HAP-1 (cell line): ENCODE measurements at places on chromosomes 2 and 18.
A peak's percentile ranks its signal among the peaks of the same experiment; 100 is the strongest.

- no peak for DNase-seq
These were observed 17.6 kb downstream of the TTC32 start for GRCh38 chr2:19883971-19884720.

GRCh38 chr18:26978812-26979341 is 113.4 kb upstream of the AQP4 start:
- DNase-seq = no peak

DNA sequence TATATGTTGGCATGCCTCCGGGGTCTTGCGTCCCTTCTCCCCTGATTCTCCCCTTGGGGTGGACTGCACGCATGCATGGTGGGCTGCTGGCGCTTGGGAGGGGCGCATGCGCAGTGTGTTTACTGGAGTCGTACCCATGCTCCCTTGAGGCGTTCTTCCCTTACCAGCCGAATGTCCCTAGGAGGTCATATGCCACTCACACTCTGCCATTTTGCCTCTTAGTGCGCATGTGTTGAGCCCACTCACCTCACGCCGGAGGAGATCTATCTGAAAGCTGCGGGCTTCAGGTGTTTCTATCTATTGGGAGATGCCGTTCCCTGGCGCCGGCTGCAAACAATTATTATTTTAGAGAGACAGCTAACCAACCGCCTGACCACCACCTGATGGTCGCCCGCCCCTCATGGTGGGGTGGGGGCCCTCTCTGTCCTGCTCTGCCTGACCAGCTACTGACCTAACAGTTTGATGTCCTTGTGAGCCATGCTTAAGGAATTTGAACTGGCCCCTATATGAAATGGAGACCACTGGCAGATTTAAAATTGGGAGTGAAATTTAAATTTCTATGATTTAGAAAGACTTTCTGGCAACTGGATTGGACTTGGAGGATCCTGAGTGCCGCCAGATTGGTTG is 179.6 kb downstream of the RNF144A start:
- no peak for DNase-seq

GRCh38 chr2:37324786-37325624 is at the start of gene PRKD3:
PRKD3 (minus strand) TSS chr2:37324833; CDS start chr2:37316524, 8,309 bp downstream.
- peak; percentile 65 for DNase-seq

GRCh38 chr2:151228847-151229512 is 32.7 kb downstream of the RBM43 start:
- DNase-seq = no peak

DNA sequence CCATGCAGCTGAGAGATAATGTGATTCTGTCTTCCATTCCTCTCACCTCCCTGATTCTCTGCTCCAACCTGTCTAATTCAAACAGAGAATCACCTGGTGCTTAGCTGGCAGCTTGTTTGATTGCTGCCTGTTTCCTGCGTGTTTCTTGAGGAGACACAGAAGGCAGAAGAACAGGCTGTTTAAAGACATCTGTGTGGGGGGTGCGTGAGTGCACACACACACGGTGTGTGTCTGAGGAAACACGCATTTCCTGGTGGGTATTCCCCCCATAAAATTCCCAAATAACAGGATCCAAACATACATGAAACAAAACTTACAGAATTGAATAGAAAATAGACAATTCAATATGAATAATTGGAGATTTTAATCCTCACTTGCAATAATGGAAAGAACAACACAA is 29.3 kb upstream of the CRIM1 start:
- DNase-seq = no peak

DNA sequence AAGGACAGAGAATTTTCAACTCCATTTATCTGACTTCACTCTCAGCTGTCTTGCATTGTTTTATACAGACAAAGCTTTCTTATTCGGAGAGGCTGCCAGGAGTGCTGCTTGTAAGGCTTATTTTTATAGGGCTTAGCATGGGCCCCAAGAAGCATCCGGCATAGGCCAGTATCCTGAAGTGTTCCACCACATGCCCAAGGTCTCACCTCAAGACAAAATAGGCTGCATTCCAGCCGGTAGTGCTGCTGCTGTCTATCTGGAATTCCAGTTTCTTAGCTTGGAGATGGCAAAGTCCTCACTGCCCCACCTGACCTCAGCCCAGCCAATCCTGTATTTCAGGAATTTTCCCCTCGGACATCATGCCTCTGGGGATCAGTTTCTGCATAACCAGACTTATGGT is 47.6 kb upstream of the MCFD2 start:
- no peak for DNase-seq

- DNase-seq = peak; percentile 27
These were observed 49.3 kb upstream of the RAB6D start for GRCh38 chr2:131413148-131413747.

DNA sequence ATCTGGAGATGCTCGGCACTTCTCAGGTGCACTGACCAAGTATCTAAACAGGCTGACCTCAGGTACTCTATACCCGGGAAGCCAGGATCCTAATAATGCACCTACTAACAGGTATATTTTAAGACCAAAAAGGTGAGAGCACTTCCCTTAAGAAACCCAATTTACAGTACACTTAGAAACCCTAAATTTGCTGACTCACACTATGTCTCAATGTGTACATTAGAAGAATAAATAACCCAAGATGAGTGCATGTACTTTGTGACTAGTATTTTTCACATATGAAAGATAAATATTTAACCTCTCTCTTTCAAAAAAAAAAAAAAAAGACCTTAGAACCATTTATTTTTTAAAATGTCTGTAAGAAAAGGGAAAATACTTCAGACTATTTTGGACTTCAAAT is 118.8 kb downstream of the ZNF516 start:
- DNase-seq = no peak

DNA sequence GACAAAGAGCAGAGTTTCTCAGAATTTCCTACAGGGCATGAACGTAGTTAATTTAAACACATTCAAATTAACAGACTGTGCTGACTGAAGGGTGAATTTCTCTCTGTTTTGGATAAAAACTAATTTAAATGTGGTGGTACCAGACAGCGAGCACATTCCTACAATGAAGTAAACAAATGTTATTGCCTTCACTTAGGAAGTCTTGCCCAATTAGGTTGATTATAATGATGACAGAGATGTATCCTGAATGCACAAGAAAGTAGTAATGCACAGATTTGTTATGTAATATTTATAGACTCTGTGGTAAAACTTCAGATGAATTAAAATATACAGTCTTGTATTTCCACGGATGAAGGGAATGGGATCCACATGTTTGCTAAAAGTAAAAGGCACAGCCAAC is 507.2 kb downstream of the EPHA4 start:
- no peak for DNase-seq

DNA sequence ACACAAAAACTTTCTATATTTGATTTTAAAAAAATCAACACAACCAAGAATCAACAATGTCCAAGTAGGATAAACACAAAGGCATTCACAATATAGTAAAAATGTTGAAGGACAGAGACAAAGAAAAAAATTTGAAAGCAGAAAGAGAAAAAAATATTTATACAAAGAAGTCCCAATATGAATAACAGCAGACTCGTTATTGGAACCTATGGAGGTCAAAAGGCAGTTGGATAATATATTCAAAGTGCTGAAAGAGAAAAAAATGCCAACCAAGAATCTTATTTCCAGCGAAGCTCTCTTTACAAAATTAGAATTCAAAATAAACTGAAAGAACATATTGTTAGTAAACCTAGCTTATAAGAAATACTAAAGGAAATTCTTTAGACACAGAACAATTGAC is 859.5 kb downstream of the LRP1B start:
- DNase-seq = no peak

DNA sequence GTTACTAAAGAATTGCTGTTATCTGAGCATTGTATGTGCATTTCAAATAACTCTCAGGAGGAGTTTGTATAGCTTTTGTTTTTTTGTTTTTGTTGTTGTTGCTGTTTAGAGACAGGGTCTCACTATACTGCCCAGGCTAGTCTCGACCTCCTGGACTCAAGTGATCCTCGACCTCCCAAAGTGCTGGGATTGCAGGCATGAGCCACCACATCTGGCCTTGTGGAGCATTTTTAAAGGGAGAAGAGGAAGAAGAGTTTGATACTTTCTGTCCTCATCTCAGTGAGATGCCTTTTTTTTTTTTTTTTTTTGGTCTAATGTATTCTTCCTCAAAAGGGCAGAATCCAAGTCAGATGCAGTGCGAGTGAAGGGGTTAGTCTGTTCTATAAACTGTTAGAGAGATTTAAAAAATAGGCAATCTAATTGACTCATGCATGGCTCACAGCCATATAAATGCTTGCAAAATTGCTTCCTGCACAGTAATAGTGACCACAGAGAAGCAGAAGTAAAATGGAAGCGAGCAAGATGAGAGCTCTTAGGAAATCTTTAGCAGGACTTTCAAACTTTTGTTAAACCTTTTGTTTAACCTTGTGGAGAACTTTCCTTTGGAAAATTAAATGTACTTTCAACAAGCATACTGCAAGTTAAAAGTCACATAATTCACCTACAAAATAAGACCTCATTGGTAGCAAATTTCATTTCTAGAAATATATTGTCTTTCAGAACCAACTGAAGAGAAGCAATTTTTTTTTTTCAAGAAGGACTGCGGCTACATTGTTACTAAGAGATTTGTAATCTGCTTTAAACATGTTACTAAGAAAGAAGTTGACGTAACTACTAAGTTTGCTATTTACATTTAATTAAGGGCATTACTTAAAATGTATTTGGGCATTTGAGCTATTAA is 52.3 kb upstream of the ROCK1 start:
- no peak for DNase-seq

GRCh38 chr2:189951791-189952535 is 110.6 kb downstream of the MSTN start:
- no peak for DNase-seq

DNA sequence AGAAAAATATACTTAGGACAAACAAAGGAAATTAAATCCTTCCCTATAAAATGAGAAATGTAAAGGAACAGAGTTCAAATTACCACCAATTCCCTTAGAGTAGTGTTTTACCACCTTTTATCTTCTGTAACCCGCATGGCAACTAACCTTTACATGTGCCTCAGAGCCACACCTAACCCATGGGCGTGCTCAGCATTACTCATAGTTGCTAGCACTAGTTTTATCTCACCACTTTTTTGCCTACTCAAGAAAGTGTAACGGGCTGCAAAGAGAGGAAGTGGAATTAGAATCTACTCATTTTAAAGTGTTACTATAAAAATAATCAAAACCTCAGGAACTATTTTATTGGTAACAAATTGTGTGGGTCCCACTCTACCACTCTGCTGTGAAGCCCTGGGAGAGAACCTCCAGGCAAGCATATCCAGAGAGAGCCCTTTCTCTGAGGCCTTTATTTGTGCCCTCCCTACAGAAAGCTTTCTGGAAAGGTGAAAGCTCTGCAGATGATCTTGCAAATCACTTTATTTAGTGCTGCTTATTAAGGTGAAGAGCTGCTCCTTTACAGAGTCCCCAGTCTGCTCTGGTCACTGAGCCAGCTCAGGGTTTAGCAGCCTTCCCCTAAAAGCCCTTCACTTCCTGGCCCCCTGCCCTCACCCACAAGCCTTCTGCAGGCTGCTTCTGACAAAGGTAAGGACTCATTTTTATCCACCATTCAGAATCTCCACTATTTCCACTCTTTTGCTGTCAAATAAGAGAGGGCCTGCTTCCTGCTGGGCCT is 98.8 kb downstream of the TRABD2A start:
- no peak for DNase-seq

GRCh38 chr2:181025004-181025403 is 44.6 kb downstream of the UBE2E3 start:
- DNase-seq = no peak

DNA sequence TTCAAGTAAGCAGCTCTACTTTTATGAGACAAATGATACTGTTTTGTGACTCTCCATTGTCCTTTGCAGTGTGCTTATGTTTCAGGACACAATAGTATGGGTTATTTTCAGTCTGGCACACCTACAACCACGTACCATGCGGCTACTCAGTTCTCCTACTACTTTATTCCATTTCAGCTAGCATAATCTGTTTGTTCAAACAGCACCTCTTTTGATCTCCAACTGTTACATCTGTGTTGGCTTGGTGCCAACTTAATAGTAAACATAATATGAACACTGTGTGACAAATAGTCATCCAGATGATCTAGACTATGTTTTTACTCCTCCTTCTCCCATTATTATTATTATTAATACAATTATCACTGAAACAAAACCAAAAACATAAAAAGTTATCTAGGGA is 40.5 kb downstream of the MYO3B start:
- peak; percentile 35 for DNase-seq

DNA sequence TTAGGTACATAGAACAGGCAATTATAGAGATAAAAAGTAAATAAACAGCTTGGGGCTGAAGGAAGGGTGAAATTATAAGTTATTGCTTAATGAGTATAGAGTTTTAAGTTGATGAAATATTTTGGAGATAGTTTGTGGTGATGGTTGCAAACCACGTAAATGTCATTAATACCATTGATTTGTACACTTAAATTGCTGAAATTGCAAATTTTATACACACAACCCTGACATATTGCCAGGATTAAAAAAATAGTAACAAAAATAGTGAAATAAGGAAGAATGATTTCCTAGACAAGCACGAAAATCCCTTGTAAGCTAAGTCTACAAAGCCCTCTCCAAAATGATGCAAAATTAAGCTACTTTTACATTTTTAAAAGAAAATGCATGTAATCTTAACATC is 46.2 kb upstream of the RAB6D start:
- no peak for DNase-seq

DNA sequence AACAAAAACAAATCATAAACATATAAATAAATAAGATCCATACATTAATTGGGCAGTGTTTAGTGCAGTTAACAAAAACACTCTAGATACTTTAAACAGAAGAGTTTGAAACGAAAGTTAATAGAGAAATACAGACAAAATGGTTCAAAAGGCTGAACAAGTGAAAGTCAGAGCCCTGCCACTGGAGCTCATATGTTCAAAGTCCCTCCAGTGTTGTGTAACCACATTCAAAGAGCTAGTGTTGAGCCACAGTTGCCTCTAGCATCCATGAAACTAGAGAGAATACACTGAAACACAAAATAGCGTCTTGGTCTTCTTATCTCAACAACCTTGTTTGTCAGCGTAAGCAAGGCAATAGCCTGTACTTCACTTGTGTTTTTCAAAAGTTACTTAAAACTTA is 1309.8 kb upstream of the NRXN1 start:
- DNase-seq = no peak

GRCh38 chr2:72932045-72932740 is 14.9 kb downstream of the EMX1 start:
- no peak for DNase-seq

- no peak for DNase-seq
These were observed 90.9 kb downstream of the RNF144A start for GRCh38 chr2:7007846-7008741.

DNA sequence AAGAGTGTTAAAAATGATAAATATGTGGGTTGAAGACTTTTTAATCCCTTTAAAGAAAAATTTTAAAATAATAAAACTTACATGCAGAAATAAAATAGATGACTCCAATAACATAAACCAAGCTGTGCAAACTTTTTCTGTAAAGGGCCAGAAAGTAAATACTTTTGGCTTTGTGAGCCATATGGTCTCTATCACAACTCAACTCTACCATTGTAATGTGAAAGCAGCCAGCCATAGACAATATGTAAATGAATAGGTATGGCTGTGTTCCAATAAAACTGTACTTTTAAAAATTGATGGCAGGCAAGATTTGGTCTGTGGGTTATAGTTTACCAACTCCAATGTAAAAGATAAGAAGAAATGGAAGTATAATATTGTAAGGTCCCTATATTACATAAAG is 45.2 kb downstream of the SNED1 start:
- DNase-seq = no peak
